ENCODE measurements at places on chromosomes 12 and 14. TPM values are rescaled to one million over a fixed set of nuclear protein-coding genes. Genes with fewer than 3 reads are reported as not detected.

Gene CABP1
- total RNA-seq: 1.1 TPM

Gene FAM186B
- 0.29 TPM for total RNA-seq

Gene RAB21
- 44.0 TPM for total RNA-seq

Gene KRT82
- total RNA-seq: not detected

Gene MYL2
- not detected for total RNA-seq

Gene VRTN
- not detected for total RNA-seq

Gene NOVA1
- 13.3 TPM for total RNA-seq

Gene CLEC2D
- 21.7 TPM for total RNA-seq

Gene NINJ2
- total RNA-seq: 0.69 TPM

Gene KRT80
- total RNA-seq: 3.0 TPM

Gene BDKRB2
- 11.3 TPM for total RNA-seq

Gene ASCL1
- total RNA-seq: not detected

Gene SYNDIG1L
- 0.58 TPM for total RNA-seq
